Keratinocyte (primary cell): ENCODE measurements at places on chromosomes 3 and 15.

DNA sequence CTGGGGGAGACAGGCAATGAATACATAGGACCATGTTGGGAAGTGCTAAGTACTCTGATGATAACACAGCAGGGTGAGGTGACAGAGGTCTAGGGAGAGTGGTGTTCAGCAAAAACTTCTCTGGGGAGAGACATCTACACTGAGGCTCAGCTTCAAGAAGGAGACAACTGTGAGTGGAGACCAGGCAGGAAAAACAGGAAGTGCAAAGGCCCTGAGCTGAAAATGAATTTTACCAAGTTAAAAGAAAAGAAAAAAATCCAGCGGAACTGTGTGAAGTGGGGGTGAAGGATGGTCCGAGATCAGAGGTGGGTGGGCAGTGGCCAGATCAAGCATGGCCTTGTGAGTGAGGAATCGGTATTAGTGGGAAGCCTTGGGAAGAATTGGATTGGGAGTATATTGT lies 110.1 kb upstream of the CLSTN2 start:
- DNase-seq: no peak

DNA sequence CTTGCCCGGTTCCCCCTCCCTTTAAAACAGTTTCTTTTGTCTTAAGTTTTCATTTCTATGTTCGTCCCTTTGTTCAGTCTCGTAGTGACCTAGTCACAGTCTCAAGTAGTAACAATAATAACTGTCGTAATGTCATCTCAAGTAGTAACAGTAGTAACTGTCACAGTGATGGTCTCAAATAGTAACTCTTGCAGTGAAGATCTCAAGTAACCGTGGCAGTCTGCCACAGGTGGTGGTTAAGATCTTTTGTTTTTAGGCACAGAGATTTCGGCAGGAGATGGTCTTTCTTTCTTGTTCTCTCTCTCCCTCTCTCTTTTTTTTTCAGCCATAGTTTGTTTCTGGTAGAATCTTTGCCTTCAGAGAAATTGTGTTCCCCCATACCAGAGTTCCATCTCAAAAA lies 656.0 kb upstream of the SGO1 start:
- no peak for DNase-seq

DNA sequence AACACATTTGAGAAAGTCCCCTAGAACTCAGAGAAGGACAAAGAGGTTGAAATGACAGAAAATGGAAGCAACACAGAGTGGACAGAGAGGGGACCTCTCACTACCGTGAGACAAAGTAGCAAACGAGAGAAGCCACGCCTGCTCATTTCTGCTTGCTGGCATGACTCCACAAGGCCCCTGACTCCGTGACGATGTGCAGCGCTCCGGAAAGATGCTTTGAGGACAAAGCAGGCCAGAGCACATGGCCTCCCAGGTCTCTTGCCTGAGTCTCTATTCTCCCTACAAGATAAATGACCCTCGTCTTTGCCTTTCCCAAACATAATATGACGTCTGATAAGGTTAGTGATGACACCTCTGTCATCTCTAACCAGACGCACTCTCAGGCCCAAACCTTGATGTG lies 63.8 kb upstream of the CTSH start:
- DNase-seq: no peak

DNA sequence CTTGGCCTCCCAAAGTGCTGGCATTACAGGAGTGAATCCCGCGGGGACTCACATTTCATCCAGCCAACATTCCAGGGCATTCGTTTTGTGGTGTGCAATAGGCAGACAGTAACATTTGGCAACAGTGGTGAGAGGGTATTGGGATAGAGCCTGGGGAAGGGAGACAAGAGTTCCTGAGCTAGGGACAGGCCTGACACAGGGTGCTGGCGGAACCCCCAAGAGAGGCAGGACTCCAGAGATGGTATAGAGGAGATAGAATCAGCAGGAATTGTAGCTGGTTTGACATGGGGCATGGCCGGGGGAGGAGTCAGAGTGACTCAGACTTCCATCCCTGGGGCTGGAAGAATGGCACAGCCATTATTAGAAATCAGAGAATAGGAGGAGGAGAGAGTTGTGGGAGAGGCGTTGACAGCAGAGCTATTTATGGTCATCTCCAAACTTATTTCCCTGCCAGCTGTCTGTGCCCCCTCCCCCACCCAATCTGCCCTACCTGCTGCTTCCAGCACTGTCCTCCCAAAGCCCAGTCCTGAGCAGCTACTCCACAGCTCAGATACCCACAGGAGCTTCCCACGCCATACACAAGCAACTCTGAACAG lies 4.4 kb upstream of the IDH2 start:
- DNase-seq: no peak

GRCh38 chr3:59444294-59444671 lies 394.5 kb upstream of the CFAP20DC start:
- DNase-seq: no peak

DNA sequence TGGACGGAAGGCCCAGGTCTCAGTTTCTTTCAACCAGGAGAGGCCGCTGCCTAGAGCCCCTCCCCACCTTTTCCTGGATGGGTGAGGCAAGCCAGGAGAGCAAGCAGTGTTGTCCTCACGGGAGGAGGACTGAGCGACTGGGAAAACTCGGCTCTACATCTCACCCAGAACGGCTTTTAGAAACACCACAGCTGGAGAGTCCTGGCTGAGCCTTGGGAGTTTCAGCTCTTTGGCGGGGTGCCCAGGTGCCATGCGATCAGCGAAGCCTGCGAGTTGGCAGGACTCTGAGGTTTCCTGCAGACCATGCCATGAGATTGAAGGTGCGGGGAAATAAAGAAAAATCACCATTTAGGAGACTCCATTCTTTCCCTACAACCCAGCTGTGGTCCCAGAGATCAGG lies 26.0 kb downstream of the PPCDC start:
- no peak for DNase-seq

DNA sequence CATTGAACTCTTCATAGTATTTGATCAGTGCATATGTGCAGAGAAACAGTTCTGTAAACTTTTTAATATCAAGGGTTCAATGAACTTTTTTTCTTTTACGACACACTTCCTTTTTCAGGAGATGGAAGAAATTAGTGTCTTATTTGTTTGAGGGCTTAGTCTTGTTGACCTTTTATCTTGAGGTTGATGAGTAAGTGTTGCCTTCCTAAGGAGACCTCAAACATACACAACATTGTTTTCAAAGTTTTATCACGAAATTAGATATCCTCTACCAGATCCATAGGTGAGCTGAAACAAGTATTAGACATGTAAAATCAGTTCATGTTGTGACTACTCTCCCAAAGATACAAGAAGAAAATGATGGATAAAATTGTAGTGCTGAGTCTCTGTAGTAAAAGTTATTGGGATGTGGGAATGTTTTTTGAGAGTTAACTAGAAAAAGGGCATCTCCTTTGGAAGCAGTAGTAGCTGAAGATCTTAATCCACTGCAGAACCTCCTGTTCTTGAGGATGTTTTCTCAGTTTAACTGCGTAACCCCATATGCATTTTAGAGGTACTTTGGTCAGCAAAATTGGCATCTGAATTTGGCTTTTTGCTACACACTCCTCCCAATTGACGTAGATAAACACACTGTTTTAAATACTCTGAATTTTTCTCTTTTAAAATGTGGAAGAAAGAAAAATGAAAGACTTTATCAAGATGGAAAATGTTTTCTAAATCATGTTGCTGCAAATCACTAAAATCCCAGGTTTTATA lies 116.8 kb downstream of the GALK2 start:
- no peak for DNase-seq

DNA sequence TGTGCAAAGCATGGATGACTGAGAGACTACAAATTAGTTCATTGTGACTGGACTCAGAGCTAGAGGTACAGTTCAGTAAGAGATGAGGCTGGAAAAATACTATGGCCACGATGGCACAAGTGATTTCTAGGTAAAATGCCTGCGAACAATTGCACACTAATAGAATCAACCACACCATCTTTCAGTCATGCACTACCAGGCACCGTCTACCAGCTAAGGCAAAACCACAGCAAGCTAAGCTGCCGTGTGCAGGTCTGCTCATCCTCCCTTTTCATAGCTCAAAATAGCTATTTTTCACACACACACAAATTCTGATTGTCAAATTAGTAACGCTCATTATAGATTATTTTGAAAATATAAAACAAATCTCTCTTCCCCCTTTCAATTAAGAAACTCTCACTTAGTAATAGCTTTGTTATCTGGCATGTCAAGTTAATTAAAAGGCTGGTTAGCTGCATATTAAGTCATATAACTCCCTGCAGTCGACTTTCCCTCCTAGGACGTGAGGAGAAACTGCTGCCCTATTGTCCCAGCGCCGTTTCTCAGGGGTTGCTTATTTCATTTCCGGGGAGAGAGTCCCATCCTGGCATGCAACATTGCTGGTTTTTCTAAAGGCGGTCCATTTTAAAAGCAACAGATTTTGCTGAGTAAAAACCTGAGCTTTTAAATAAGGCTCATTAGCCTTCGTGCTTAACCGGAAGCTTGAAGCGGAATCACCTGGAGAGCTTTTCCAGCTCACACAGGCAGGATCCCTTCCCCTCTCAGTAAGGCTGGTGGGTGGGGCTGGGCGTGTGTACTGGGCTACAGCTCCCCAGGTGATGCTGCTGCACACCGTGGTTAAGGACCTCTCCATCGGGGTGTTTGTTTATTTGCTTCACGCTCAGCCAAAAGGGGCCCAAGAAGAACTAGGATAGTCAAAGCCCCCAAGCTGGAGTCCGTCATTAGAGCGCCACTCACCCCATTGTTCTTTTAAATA lies 16.9 kb upstream of the MEX3B start:
- no peak for DNase-seq

DNA sequence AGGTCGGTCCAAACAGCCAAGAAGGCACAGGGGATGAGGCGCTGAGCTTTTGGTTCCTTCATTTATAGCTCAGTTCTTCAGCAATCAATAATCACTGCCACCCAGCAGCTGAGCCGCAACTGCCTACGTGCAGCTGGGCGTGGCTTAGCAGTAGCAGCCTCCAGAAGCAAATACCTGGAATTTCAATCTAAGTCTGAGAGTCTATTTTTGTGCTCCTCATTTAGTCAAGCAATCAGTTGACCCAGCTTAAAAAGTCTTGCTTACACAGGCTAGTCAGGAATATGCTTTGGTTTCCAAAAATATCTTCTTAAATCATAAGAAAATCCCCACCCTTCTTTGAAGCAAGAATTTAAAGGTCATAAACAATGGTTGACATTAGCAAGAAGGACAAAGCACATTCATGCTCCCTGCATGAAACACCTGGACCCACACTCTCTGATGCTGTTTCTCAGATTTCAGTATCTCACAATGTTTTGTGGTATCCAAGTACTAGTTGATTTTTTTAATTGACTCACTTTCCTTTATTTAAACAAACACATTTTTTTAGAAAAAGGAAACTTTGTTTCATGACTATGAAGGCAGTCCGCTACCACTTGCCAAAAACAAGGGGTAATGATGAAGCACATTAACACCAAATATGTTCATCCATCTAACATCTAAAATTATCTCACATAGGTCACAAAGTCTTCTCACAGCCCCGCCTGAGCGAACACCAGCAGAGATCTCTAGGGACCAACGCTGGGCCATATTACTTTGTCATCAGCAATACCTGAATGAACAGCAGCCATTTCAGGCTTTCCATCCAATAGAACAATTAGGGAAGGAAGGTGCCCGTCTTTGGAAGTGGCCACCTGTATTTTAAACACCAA lies 106.1 kb downstream of the OXNAD1 start:
- DNase-seq: no peak

- no peak for DNase-seq
Observed at GRCh38 chr15:101233651-101234280, 18.1 kb downstream of the CHSY1 start.

DNA sequence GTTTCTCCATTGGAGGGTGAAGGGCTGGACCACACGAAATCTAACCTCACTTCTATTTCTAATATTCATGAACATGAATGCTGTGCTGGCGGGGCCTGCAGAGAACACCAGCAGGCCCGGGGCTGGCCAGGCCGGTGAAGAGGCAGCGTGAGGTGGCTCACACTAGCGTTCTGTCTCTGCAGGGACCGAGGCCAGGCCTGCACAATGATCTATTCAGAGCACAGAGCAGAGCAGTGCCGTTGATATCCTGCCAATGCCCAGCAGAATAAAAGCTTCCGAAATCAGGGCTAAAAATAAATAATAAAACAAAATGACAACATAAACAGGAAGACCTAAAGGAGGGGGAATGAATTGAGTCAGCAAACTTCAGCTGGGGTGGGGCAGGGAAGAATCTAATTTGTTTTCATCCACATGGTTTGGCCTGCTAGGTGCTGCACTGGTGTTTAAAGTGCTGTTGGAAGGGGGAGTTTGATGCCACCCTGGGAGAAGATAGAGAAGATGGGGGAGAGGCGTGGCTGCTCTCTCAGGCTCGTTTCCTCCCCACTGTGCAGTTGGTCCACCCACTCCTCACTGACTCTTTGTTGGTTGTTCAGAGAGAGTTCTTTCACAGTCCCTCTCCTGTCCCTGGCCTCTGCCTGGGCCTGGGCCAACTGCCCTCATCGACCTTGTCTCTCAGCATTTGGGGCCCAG lies 837.1 kb downstream of the AGBL1 start:
- no peak for DNase-seq

- DNase-seq: no peak
Observed at GRCh38 chr3:69297501-69297900, 88.4 kb downstream of the FRMD4B start.

- no peak for DNase-seq
Observed at GRCh38 chr3:72844436-72844993, 3.7 kb downstream of the SHQ1 start.

- DNase-seq: no peak
Observed at GRCh38 chr3:188817935-188818269, 353.9 kb upstream of the TPRG1 start.

GRCh38 chr3:153254361-153254760 lies 92.3 kb downstream of the RAP2B start:
- DNase-seq: no peak

GRCh38 chr3:121957674-121958415 lies 63.6 kb downstream of the SLC15A2 start:
- DNase-seq: no peak

DNA sequence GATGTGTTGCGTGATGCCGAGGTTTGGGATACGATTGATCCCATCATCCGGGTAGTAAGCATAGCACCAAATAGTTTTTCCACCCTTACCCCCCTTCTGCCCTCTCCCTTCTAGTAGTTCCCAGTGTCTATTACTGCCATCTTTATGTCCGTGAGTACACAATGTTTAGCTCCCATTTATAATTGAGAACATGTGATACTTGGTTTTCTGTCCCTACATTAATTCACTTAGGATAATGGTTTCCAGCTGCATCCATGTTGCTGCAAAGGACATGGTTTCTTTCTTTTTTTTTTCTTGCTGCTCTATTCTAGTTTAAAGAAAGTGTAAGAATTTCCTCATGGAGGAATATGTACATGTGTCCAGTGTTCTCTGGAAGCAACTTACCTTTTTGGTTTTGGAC lies 51.8 kb downstream of the NSUN3 start:
- no peak for DNase-seq

GRCh38 chr3:136984837-136985236 lies 27.1 kb downstream of the IL20RB start:
- peak; percentile 52 for DNase-seq

GRCh38 chr3:58353722-58354553 lies 21.2 kb downstream of the PXK start:
- DNase-seq: no peak

- DNase-seq: no peak
Observed at GRCh38 chr3:28295898-28296490, 52.5 kb upstream of the ZCWPW2 start.

GRCh38 chr3:46628901-46629369 lies 16.6 kb downstream of the FAM240A start:
- no peak for DNase-seq

GRCh38 chr3:137792626-137793271 lies 28.6 kb downstream of the SOX14 start:
- DNase-seq: no peak
